8988T (cell line): ENCODE measurements at places on chromosomes 3 and 15.

DNA sequence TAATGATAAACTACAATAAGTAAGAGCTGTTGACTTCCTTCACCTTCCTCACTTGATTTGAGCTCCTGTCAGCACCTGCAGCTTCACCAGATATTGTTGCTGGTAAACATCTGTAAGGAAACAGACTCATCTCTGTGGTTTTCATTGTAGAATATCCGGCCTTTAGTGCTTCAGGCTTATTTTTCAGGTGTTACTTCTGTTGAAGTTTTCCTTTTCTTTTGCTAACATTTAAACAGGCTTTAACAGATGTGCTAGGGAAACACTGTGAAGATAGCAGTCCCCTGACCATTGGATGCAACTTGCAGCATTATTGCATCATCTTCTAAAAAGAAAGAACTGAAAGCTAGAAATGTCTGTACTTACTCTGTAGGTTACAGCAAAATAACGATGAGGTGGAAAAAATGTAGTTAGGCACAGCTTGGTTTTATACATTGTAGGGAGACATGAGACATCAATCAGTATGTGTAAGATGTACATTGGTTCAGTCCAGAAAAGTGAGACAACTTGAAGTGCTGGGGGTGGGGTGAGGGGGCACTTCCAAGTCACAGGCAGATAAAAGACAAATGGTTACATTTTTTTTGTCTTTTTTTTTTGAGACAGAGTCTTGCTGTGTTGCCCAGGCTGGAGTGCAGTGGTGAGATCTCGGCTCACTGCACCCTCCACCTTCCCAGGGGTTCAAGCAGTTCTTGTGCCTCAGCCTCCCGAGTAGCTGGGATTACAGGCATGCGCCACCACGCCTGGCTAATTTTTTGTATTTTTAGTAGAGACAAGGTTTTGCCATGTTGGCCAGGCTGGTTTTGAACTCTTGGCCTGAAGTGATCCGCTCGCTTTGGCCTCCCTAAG, 10.2 kb downstream of the EDEM1 start:
- DNase-seq = no peak

DNA sequence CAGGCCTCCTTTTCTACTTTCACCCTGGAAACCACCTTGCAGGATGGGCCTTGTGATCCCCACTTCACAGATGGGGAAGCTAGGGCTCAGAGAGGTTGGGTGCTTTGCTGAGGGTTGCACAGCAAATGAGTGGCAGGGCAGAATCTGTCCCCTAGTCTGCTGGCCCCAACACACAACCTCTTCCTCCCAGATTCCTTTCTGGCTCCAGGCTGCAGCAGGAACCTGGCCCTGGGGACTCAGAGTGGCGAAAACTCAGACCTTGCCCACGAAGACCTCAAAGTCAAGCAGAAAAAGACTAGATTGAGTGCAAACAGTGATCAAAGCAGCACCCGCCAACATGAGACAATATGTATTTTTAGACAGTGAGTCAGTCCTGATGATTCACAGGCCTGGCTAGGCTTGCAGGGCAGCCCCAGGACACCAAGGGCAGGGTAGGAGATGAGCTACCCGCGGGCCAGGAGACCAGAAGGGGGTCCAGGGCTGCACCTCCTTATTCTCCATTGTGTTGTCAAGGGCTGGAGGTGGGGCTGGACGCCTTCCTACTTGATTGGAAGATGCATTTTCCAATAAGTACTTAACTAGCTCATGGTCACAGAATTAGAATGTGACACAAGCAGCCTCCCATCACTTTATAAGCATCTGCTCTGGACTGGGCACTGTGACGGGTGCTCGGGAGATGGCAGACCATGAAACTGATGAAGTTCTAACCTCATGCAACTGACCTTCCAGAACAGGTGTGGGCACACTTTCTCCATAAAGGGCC, 23.9 kb downstream of the GOLGA6L2 start:
- DNase-seq = no peak

DNA sequence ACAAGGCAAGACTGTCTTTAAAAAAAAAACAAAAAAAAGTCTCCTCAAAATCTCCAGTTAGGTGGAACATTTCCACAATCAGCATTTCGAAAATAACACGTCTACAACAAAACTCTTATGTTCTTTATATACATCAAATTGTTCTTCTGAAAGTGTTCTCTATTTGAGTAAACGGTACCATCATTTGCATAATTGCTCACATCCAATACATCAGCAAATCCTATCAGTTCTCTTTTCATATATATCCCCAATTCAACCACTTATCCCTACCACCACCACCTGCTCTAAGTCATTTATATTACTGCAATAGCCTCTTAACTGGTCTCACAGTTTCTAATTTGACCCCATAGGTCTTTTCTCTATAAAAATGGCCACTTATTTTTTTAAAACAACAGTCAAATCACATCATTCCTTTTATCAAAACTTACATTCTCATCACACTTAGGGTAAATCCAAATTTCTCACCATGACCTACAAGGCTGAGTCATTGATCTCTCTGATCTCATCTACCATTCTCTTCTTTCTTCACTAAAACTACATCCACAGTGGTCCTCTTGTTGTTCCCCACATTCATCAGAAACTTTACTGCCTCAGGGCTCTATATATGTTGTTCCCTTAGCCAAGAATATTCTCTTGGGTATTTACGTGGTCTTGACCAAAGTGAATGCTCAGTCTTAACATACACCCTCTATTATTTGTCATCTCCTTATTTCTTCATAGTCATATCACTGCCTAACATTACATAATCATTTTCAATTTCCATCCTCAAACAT, 237.0 kb downstream of the SCAPER start:
- no peak for DNase-seq

DNA sequence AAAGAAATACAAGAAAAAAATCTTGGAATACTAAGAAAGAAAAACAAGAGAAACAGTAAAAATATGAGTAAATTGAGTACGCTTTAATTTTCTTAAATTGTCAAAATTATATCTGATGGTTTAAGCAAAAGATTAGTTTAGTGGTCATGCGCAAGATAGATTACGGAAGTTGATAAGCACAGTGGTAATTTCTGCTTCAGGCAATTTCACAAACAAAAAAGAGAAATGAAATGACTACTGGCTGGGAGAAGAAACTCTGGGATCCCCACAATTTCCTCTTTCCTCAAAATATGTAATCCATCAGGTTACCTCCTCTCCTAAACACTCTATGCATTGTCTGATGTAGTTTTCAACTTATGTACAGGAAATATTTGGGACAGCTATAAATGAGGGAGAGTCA, 9.0 kb downstream of the MYD88 start:
- DNase-seq = no peak

- no peak for DNase-seq
Measured at GRCh38 chr15:81895723-81896122, 150.1 kb downstream of the MEX3B start.

GRCh38 chr15:69972436-69972835, 125.3 kb downstream of the TLE3 start:
- DNase-seq = no peak

DNA sequence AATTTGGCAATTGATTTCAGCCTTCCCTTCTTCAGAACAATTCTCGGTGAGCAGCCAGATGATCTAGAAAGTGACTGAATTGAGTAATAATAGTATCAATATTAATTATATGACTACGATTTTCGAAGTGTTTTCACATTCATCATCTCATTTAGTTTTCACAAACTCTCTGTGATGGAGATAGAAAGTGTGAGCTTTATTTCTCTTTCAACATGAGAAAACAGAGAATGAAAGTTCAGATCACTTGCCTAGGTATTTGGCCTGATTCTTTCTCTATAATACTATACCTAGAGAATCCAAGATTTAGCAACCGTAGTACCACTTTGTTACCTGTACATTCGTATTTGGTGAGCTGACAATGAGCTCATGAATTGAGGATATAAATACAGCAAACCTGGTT, 739.2 kb upstream of the NR2F2 start:
- no peak for DNase-seq

DNA sequence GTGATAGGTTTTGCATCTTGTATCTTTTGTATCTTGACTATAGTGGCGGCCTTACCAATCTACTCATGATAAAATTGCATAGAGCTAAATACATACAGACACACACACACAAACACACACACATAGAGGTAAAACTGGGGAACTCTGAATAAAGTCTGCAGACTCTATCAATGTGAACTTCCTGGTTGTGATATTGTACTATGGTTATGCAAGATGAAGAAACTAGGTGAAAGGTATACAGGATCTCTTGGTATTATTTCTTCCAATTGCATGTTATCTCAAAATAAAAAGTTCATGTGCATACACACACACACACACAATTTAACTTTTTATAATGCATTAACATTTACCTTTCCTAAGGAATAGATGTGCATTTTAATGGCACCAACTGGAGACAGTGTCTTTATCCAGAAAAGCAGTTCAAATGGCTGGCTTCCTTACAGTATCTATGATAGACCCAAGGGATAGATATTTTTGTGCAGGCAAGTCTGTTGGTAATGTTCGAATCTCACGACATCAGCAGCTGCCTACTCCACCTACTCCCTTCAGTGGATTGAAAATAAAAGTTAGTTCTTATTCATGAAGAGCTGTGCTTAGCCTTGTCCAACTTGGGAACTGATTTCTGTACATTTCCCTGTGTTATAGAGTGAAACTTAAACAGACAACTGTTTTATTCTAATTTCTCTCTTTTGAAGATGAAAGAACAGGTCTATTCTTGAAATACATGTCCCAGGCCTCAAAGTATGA, 46.9 kb upstream of the SPRED1 start:
- DNase-seq = no peak

- no peak for DNase-seq
Measured at GRCh38 chr15:67834581-67835296, 5.1 kb downstream of the RNU6-1 start.
